ENCODE measurements at places on chromosomes 3 and 15.

- no peak for DNase-seq
These were observed 361.2 kb downstream of the DIPK2A start for GRCh38 chr3:144332868-144333267.

- DNase-seq: peak; percentile 95
These were observed 1.4 kb downstream of the CIDEC start for GRCh38 chr3:9878700-9879099.

DNA sequence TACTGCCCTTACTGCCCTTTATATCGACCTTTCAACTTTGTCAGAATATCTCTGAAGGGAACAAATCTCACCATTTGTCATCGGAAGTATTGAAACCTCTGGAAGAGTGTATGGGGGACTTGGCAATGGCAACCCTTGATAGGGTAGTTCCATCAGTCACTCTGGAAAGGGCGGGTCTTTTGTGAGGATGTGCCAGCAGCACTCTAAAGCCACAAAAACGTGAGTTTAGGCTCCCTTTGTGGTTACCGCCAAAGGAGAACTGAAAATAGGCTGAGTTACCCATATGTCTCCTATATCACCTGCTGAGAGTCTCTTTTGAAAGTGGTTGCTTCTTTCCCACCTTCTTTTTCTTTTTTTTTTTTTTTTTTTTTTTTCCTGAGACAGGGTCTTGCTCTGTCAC is 296.8 kb upstream of the CHRM5 start:
- DNase-seq: no peak

GRCh38 chr3:70393881-70394612 is 81.6 kb upstream of the MDFIC2 start:
- no peak for DNase-seq

GRCh38 chr15:69491038-69491505 is 38.5 kb downstream of the RPLP1 start:
- no peak for DNase-seq

GRCh38 chr3:61535826-61536225 is 25.5 kb upstream of the PTPRG start:
- DNase-seq: no peak

DNA sequence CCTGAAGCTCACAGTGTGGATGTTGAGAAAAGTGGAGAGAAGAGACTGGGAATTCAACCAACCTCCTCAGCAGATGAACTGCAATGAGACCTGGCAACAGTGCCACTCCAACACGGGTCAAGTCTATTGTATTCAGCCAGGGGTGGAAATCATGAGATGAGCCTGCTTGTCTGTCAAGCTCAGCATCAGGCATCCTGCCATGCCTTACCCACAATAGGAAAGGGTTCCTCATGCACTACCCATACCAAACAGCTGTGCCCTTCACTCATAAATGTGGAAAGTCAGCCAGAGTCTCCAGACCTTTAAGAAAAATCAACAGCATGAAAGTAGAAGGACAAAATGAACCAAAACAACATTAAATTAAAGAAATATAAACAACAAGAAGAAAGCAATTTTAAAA is 542.1 kb downstream of the EPHB1 start:
- no peak for DNase-seq

GRCh38 chr3:125646581-125646980 is 51.3 kb upstream of the OSBPL11 start:
- DNase-seq: no peak

GRCh38 chr15:50053055-50053856 is 65.8 kb downstream of the ATP8B4 start:
- DNase-seq: no peak

DNA sequence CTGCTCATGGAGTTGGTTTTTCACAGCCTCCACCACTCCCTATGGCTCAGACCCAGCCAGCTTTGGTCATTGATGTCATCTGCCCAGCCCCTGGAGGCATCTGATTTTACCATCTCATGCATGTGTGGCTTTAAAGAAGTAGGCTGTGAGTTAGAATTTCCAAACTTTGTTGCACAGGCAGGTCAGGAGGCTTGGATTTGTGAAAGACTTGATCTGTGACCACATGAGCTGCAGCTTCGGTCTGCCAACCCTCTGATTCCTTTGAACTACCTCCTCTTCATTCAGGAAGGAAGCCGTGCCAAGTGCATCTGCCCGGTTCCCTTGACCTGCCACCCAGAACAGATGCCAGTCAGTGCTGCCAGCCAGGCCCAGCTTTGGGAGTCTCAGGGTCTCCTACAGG is 9.2 kb downstream of the CTXND1 start:
- DNase-seq: no peak

DNA sequence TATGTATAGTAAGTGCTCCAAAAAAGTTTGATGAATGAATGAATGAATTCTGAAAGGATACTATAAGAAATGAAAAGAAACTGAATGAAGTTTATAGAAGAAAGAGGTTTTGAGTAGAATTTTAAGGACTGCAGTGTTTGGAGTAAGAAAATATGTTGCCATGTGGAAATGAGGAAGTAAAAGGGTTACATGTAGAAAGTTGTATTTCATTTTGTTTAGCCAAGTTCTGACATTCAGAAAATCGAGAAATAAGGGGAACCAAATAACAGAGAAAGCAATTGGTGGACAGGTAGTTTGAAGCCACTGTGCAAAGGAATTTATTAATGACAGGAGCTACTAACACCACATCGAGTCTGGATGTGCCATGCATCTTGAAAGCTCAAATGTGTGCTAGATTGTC is 200.7 kb downstream of the SATB1 start:
- no peak for DNase-seq

GRCh38 chr3:3860235-3860634 is 61.0 kb downstream of the LRRN1 start:
- no peak for DNase-seq

GRCh38 chr3:170741756-170742529 is 128.1 kb downstream of the RPL22L1 start:
- DNase-seq: peak; percentile 75

Data from fibroblast of mammary gland (primary cell).